ENCODE measurements at places on chromosomes 7 and 10.

- no peak for DNase-seq
These were observed 17.0 kb downstream of the ZDHHC6 start for GRCh38 chr10:112429654-112430230.

DNA sequence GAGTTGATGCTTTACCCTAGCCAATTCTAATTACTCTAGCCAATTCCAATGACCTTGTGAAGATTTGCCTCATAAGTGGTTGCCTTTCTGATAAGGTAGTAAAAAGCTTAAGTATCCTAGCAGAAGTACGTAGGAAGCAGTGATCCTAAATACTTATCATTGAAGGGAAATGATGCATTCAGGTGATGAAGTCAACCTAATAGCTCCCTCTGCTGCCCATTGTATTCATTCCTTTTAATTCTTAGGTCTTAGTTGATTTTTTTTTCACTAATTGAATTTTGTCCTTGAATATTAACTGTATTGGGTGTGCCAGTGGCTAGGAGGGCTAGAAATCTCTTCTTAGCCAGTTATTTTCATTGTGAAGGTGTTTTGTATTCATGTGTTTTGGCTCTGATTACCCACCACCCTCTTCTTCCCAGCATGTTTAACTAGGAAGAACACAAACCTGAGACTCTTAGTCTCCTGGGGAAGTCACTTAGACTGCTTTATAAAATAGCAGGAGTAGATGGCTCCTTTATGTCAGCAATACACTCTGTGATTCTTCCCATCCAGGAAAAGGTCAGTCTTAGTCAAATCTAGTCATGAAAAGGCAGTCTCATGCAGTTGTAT lies 46.3 kb downstream of the PLEKHA8 start:
- no peak for DNase-seq

- DNase-seq: no peak
These were observed 457.2 kb downstream of the ARL4A start for GRCh38 chr7:13144673-13145072.

GRCh38 chr7:116290740-116291139 lies 80.4 kb downstream of the TES start:
- no peak for DNase-seq

DNA sequence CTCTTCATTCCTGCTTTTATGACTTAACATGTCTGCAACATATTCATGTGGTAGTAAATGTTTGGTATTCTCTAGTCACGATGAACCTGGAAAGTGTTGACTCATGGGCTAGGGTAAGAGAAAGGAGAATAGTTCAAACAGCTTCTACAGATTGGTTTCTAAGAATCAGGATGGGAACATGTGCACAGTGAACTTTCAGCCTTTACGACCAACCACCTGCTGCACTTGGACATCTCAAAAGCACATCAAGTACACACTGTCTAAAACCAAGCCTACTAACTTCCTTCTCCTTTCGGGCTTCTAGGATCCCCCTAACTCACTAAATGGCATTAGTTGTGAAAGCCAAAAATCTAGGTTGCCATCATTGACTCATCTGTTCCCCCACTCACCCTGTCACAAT lies 85.5 kb downstream of the CUL2 start:
- DNase-seq: no peak

DNA sequence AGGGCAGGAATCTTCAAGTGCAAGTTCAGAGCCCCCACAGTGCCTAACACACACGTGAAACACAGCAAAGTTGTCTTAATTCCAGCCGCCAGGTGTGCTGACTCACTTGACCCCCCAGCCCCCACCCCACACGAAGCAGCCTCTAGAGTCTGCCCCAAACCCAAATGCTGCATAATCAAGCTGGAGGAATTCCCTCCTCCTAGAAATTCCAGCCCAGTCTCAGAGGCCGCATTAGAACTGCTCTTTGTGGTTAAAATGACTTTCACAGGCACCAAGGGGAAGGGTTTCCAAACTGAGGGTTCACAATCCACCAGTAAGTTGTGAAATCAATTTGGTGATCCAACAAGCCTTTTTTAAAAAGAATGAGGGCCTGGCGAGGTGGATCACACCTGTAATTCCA lies 67.0 kb upstream of the PLXNA4 start:
- DNase-seq: no peak

GRCh38 chr10:22911889-22912762 lies 15.7 kb upstream of the ARMC3 start:
- DNase-seq: no peak

- no peak for DNase-seq
These were observed 21.3 kb downstream of the CALML3 start for GRCh38 chr10:5545778-5546710.

All from activated gamma-delta T cell treated with anti-CD3 and anti-CD28 coated beads, Interleukin-2, amount 50 U/mL, for 16 hours (primary cell).